ENCODE measurements at places on chromosomes 7 and 10.
A peak's percentile ranks its signal among the peaks of the same experiment; 100 is the strongest.

DNA sequence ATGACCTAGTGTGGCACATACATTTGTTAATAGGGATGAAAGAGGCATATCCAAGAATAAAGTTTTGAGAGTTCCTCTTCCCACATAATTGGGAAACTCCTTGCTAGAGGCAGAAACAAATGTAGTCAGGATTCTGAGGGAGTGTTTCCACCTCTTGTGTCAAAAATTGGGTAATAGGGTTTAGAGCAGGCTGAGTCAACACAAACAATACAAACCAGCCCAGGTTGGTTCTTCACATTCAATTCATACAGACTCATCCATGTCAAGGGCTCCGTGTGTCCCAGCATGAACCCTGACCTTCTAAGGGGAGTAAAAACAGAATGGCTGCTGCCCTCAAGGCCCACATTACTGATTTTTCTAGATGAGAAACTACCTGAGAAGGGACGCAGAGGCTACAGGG lies 75.3 kb downstream of the GLI3 start:
- DNase-seq: no peak

DNA sequence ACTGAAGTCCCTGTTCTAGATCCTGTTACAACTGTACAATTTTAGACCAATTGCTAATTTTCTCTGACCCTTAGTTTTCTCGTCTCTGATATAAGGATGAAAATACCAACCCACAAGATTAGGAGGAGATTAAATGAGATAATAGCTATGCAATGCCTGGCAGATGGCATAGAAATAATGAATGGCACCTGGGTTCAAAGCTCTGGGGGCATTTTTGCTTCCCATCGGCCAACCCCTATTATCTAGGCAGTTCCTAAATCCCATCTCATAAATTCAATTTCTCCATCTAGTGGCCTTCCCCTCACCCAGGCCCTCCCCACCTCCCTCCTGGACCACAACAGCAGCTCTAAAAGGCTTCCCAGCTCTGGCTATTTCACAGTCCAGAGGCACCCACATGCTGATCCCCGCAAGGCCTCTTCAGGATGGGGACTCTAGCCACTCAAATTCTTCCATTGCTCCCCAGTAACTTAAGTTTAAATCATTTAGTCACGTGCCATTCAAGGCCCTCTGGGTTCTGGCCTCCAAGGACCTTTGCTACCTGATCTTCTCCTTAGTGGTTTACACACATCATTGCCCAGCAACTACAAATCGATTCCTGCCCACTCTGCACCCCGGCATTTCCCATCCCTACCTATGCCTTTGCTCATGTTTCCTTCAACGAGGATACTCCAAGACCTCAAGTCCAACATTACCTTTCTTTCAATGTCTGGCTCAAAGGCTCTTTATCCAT lies 202.4 kb upstream of the KLF14 start:
- no peak for DNase-seq

GRCh38 chr10:44194435-44194834 lies 190.5 kb downstream of the CXCL12 start:
- no peak for DNase-seq

DNA sequence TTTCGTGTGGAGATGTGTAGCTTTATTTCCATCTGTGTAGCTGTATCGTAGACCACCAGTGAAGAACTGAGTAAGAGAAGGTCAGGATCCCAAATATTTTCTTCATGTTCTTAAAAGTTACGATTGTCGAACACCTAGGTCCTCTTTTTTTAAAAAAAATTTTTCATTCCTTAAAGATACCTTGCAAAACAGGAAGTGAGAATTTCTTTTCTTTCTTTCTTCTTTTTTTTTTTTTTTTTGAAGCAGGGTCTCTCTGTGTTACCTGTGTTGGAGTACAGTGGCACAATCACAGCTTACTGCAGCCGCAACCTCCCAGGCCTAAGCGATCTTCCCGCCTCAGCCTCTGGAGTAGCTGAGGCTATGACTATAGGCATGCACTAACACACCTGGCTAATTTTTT lies 60.8 kb downstream of the PHTF2 start:
- no peak for DNase-seq

GRCh38 chr10:121078672-121079102 lies 227.5 kb downstream of the WDR11 start:
- DNase-seq: no peak

DNA sequence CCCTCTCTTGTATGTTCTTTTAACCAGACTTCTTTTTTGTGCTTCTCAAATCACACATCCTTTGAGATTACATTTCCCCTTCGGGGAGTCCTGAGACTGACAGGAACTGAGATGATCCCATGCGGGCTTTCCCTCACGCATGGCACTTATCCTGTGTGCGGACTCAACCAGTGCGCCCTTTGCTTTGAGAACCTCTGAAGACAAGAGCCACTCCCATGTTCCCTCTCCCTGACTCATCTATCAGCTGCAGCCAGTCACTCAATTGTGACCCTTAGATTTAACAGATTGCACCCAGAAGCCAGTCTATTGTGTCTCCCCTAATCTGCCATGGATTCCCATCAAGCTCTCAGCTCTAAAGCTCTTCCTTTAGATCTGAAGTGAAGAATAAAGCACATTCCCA lies 353.9 kb upstream of the MEOX2 start:
- DNase-seq: no peak

DNA sequence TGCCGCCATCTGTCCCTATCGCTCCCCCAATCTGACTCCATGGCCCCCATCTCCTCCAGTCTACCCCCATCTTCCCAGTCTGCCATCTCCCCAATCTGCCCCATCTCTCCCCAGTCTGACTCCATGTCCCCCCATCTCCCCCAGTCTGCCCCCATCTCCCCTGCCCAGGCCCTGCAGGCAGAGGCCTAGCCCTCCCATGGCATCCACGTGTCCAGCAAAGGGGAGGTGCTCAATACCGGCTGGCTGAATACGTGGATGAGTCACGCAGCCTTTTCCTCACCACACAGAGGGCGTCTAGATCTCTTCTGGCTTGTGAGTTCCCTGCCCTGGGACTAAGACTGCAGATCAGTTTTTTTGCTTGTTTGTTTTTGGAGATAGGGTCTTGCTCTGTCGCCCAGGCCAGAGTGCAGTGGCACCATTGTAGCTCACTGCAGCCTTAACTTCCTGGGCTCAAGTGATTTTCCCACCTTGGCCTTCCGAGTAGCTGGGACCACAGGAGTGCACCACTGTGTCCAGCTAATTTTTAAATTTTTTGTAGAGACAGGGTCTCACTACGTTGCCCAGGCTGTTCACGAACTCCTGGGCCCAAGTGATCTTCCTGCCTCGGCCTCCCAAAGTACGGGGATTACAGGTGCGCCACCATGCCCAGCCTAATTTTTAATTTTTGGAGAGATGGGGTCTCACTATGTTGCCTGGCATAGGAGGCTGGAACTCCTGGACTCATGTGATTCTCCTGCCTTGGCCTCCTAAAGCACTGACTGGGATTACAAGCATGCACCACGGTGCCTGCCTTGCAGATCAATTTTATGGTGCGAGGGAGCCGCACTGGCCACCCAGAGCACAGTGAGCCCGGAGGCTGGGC lies 15.3 kb upstream of the GPR146 start:
- peak; percentile 83 for DNase-seq

DNA sequence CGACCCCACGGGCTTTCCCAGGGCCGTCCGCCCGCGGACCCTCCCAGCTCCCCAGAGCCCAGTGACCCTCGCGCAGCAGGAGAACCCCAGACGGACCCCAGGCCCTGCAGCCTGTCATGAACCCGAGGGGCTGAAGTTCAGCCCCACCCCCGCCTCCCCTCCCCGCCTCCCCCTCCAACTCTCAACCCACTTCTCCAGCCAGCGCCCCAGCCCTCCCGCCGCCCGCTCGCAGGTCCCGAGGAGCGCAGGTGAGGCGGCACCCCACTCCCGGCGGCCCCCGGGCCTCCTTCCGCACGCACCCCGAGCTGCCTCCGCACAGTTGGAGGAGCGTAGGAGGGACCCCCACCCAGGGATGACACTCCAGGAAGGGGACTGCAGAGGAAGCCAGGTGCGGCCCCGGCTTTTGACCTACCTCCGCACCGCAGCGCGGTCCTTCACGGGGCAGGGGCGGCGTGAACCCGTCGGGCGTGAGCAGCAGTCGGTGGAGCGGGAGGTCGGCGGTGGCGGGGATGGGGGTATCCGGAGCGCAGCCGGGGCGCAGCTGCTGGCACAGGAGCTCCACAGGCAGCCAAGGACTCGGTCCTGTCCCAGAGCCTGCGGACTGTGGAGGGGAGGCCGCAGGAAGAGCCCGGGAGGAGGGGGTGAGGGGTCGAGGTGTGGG lies at the start of gene TMEM176A:
TMEM176A (plus strand) TSS at position 189 of the 661 bp plus-strand sequence. CDS start 782 bp downstream, outside the sequence.
- DNase-seq: no peak

DNA sequence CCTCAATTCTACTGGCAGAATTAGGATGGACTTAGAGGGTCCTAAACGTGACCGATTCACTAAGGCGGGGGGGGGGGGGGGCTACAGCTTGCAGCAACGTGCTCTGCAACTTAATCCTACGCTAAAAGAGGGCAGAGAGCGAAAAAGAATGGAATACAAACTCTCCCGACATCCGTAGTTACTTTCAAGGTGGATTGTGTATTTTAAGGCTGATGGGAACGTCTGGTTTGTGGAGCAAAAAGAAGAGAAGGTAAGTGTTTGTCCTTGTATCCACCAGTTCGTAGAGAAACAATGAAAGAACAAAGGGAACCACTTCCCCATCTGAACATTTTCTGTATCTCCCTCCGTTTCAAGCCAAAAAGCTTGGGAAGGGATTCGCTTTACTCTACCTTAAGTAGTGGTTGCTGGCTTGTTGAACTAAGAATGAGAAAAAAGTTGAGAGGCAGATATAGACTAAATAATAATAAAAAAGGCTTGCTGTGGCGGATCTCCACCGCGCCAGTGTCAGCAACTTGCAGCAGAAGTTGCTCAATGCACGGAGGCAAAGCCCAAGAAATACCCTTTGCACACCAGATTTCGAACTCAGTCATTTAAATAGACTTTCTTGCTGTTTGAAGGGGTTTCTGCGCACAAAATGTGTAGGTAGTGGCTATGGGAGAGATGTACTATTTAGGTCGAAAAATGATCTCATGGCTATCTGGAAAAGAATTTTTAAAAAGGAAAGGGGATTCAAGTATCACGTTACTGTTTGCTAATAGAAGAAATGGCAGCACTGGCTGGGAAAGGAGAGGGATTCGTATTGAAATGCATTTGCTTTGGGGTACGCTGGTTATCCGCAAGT lies 736 bp downstream of the SKIDA1 start:
- DNase-seq: no peak

GRCh38 chr10:123318516-123318915 lies 164.3 kb downstream of the BUB3 start:
- no peak for DNase-seq

GRCh38 chr10:103554488-103555324 lies 61.2 kb downstream of the NEURL1 start:
- DNase-seq: no peak

DNA sequence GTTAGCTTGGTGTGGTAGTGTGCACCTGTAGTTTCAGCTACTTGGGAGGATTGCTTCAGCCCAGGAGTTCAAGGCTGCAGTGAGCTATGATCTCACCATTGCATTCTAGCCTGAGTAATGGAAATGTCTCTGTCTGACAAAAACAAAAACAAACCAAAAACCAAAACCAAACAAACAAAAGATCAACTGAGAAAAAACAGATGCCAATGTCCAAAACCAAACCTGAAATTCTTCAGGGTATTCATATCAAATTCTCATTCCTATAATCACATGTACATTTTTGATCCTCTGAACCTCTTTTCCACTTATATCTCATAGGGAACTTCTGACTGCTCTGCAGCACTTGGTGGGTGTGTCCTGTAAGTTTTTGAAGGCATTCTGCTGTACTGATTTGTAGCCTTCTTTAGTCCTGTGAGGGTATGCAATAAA lies 87.0 kb downstream of the CDK6 start:
- no peak for DNase-seq

- no peak for DNase-seq
Observed at GRCh38 chr7:152850420-152850819, 90.9 kb downstream of the ACTR3B start.

GRCh38 chr10:26468700-26469099 lies 30.6 kb downstream of the APBB1IP start:
- no peak for DNase-seq

GRCh38 chr7:95322396-95322795 lies 1.9 kb downstream of the PON1 start:
- no peak for DNase-seq

DNA sequence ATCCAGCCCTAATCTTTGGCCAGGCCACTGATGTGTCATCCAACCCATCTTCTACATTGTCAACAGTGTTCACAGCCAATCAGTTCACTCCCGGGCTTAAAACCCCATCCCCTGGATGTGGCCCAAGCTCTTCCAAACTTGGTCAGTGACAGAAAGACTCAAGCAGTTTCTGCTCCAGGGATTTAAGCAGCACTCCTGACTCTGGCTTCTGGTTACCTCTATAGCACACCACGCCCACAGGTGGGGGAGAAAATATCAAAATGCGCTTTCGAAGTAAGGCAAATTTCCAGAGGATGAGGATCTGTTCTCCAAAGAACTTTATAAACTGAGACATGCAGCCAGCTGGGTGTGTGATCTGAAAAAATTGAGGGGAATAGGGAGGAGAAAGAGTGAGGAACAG lies 35.9 kb downstream of the DENND11 start:
- DNase-seq: no peak

GRCh38 chr7:30470771-30471170 lies 7.8 kb downstream of the NOD1 start:
- DNase-seq: no peak

- no peak for DNase-seq
Observed at GRCh38 chr10:87849001-87849400, 14.3 kb downstream of the KLLN start.

GRCh38 chr10:61452655-61453641 lies at the start of gene TMEM26:
TMEM26 (minus strand) TSS chr10:61453381; CDS start chr10:61453081, 300 bp downstream.
- DNase-seq: no peak

DNA sequence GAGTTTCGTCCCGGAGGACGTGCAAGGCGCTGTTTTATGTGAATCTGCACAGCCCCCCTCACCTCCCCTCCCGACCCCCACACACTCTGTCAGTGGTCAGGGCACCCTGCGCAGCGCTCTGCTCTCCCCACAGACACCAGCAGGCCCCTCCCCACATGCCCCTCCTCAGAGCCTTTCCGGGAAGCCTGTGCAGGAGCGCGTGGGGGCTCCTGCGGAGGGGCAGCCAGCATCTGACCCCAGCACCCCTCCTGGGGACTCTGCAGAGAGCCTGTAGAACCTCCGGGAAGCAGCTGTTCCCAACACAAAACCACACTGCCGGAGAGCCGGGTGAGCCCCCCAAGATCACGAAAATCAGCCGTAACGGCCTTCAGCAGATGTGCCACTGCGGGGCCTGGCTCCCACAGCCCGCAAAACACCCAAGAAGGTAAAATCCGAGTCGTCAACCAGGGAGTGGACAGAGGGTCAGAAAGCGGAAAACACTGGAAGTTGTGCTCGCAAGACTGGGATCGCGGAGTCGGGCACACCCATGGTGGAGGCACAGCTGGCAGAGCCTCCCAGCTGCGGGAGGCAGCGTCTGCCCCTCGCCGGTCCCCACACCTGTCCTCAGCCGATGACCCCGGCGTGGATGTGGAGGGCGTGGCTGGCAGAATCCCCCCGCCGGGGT lies 53.8 kb upstream of the PDGFA start:
- no peak for DNase-seq

DNA sequence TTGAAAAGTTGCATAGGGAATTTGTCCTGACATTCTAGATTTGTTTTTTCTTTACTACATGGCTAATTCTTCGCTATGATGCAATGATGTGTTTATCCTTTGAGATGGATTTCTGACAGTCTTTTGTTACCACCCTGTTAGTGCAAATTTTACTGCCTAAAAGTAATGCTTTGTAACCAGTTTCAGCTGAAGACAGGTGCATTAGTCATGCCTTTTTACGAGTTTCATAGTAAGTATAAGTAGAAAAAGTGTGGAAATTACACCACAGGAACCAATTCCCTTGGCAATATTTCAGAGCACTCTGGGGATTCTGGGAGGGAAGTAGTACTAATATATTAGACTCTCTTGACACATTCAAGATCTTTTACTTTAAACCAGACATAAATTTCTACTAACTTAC lies 257.8 kb upstream of the DKK1 start:
- DNase-seq: no peak
